PC-3 (cell line): ENCODE measurements at places on chromosomes 16 and 17. TPM values are rescaled to one million over a fixed set of nuclear protein-coding genes. Genes with fewer than 3 reads are reported as not detected.

DNA sequence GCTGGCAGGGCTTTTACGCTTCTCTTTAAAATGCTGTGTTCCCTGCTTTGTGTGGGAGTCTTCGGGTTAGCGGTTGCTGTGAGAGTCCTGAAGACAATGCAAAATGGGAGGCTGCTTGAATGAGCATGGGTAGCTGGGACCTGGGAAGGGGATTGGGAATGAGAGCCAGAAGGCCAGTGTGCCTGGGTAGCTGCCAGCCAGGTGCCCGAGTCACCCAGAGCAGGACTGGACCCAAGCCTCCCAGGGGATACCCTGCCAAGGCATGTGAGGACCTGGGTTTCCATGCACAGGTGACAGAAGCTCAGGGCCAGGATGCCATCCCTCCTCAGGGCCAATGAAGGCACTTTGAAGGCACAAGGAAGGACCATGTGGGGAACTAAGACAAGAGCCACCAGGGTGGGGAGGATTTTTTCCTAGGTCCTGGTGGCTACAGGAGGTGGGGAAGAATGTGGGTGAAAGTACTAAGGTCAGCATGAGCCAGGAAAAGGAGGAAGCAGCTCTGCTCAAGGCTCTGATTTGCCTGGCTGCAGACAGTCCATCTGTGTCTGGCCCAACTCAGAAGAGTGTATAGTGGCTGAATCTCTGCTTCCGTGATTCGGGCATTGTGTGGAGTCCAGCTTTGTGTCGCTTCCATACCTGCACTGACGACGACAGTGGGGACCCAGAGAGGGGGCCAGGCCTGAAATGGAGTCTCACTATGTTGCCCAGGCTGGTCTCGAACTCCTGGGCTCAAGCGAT, 20.5 kb downstream of the TMEM94 start:
- no peak for DNase-seq

DNA sequence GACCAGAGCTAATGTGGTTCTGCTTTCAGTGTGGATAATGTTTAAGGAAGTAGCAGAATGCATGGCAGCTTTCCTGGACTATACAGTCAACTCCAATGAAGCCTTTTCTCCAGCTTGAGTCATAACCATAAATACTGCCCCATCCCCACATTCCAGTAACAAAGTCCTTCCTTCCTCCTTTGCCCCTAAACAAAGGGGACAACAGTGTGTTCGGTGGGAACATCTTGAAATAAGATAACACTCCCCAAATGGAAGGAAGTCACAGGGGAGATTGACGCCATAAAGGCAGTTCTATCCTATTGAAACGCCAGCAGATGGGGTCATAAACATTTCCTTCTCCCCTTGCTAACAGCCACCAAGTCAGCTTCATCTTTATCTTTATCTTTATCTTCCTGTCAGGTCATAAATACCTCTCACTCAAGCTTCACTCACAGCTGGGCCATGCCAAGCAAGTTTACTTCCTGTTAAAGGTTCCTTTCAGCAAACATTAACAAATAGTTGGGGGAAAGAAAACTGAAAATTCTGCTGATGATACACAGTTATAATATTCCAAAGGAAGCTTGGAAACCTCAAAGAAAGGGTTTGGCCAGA, 136.7 kb downstream of the SNX11 start:
- peak; percentile 98 for DNase-seq

DNA sequence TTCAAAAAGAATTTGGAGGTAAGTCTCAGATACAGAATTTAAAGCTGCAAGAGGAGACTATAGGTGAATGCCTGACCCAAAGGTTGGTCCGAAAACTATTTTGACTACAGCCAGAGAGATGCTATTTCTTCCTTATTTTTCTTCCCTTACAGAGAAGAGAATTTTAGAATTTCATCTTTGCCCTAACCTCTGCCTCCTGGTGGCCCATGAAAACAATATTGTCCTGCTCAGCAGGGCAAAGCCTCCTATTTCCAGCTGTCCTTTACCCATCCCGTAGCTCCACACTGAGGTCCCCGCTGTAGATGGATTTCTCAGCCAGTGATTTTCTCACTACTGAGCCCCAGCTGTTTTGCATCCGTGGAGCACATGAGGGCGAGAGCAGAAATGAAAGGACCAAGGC, 24.6 kb downstream of the HOXB1 start:
- DNase-seq: no peak

- DNase-seq: no peak
Measured at GRCh38 chr16:81866820-81867440, 87.8 kb downstream of the PLCG2 start.

DNA sequence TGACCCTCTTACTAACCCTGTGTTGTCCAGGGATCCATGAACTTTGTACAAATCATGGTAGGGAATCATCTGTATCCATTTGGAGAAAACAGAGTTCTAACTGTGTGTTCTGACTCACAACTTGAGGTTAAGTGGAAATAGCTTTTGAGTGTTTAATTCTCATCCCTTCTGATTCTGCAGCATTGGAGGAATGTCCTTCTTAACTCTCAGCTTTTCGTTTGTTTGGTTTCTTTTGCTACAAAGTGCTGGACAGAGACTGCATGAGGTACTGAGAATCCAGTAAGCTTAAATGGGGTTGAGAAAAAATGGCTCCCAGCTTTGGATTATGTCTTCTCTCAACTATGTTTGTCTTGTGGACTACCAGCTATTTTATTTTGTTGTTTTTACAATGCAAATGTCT, 352.1 kb upstream of the KIF2B start:
- DNase-seq: no peak

DNA sequence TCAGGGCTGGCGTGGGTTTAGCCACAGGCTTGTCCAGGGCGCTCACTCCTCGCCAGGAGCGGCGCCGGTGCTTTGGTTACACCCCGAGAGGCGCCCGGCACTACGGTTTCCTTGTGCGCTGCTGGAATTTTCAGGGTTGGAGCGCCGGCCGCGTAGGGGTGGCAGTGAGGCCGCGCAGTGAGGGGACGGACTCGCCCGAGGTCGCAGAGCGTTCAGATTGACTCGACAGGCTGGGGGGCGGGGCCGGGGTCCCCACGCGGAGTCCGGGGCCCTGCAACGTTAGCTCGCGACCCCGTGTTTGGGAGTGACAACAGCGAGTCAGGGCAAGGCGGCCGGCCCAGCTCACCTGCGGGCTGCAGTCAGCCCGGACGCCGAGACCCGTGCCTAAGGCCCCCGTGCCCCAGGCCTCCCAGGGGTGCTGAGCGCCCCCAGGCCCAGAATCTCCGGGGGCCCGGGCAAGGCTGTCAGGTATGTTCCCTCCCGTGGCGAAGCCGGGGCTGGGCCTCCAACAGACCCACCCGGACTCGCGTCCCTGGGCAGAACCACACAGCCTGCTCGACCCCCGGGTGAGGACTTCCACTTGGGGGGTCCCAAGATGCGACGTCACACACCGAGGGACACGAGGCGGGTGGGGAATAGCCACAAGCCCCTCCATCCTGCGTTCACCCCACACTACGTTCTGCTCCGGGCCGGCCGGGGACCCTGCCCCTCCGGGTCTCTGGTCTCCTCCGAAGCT, 1.3 kb upstream of the ACTG1 start:
- DNase-seq: peak; percentile 67

DNA sequence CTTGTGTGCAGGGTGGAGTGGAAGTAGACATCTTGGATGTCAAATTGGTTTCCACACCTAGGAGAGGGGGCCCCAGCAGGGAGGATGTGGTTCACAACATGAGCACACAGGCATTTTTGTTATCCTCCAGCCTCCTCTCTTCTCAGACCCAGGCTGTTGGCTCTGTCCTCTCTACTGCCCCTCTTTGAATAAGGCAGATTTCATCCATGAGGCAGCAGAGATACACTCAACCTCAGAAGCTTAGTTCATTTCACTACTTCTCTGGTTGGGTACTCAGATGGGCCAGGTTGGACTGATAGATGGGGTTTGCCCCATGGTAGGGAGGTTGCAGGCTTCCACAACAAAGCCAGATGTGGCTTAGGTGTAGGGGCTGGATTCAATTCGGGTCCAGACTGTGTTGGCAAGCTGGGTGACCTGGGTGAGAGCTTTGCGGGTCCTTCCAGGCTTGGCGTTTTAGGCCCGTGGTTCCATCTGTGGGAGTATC, 22.2 kb upstream of the NFATC3 start:
- no peak for DNase-seq

- DNase-seq: peak; percentile 94
Measured at GRCh38 chr17:44794851-44795413, 35.2 kb downstream of the GJC1 start.

DNA sequence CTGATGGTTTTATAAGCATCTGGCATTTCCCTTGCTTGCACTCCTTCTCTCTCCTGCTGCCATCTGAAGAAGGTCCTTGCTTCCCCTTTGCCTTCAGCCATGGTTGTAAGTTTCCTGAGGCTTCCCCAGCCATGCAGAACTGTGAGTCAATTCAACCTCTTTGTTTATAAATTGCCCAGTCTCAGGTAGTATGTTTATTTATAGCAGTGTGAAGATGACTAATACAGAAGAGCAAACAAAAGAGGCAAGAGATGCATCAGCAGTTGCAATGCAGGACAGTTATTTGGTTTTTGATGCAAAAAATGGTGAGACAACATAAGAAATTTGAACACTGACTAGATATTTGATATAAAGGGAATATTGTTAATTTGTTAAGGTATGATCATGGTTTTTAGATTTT, 16.8 kb downstream of the TMEM100 start:
- peak; percentile 82 for DNase-seq

GRCh38 chr17:10738521-10739258, 8.9 kb upstream of the TMEM220 start:
- no peak for DNase-seq

GRCh38 chr17:60493847-60494321, 32.2 kb downstream of the APPBP2 start:
- no peak for DNase-seq

- no peak for DNase-seq
Measured at GRCh38 chr17:81980707-81981343, 3.4 kb downstream of the ASPSCR1 start.

GRCh38 chr17:51224402-51225262, 35.2 kb downstream of the MBTD1 start:
- DNase-seq: no peak

DNA sequence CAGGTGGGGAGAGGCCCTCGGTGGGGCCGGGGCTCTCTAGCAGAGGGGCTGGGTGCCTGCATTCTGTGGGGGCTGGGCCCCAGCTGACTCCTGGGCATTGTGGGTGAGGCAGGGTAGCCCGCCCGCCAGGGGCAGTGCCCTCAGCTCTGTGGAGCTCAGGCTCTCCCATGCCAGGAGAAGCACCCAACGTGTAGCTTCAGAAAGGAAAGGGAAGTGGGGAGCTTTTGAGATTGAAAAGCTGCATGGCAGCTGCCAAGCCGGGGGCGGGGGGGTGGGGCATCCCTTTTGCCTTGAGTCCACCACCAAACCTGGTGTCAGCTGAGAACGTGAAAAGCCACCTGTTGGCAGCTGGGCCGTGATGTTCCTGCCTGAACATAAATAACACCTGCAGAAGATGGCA, 192.1 kb upstream of the CIBAR2 start:
- DNase-seq: no peak

DNA sequence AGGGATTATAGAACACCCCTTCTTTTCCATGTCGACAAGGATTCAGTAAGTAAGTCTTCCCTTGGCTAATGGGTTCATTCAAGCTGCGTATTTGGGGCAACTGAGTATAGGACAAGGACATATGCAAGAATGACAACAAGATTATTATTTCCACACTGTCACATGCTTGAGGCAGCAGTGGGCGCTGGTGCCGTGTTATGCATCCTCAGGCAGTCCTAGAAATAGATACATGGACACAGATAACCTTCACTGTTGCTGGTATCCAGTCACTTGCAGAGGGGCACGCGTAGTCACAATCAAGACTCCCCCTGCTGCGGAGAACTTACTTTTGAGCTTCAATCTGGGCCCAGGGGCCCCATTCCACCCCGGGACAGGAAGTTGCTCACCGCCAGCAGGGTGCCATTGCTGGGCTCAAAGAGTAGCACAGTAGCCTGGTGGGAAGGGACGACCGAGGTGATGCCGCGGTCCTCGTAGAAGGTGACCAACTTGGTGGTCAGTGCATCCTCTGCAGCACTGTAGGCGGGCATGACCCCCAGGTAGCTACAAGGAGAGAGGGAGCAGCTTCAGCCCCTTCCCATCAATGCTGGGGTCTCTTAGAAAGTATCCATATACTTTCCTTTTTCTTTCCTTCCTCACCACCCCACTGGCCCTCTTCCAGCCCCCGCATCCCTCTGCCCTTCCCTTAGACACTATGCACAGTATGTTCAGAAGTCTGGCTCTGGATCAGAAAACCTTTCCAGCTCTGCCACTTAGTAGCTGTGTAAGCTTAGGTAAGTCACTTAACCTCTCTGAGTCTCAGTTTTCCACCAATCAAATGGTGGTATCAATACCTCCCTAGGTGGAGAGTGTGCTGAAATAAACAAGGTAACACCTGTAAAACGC, 804 bp downstream of the CRYM start:
- no peak for DNase-seq

GRCh38 chr17:5830921-5831320, 239.3 kb upstream of the WSCD1 start:
- DNase-seq: no peak

DNA sequence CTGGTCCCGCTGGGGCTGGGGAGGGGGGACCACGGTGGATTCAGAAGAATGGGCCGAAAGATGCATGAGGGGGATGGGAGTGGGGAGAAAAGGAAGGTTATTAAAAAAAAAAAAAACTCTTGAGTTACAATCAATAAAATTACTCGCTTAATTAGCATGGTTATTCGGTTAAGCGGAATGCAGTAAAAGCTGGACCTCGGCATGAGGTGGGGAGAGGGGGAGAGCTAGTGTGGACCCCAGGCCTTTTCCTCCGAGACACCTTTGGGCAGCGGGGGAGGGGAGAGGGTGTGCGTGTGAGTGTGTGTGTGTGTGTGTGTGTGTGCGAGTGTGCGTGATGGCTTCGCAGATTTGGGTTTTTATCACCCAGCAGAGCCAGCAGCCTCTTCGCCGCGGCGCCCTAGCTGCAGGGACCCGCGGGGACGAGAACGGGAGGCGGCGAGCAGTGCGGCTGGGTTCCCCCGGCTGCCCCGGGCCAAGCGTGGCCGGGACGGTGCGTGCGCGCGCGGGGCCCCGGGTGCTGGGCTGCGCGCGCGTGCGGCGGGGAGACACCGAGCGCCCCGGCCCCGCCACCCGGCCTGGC, 3.7 kb downstream of the BAHCC1 start:
- peak; percentile 33 for DNase-seq

- DNase-seq: no peak
Measured at GRCh38 chr17:38325221-38325851, 18.4 kb downstream of the GPR179 start.

DNA sequence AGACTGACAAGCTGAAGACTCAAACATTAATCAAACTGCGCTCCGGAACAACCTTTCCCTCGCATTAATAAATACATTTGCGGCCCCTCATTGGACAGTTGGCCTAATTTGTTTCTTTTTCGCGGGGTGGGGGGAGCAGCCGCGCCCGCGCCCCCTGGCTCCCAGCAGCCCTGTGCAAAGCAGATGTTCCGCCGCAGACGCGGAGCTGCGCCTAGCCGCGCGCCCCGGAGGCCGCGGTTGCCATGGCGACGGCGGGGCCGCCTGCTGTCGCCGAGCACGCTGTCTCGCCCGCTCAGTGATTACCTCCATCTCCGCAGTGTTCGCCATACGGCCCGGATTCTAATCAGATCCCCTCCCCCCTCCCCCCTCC, 25.5 kb downstream of the COPZ2 start:
- peak; percentile 33 for DNase-seq

Gene NPLOC4
- total RNA-seq: 109 and 133 TPM in 2 replicates

Gene ATAD5
- total RNA-seq: 4.2 and 5.4 TPM in 2 replicates

Gene MT3
- not detected in 2 replicates for total RNA-seq

Gene MILR1
- 10.1 and 13.3 TPM in 2 replicates for total RNA-seq

Gene IRX5
- total RNA-seq: 0.22 TPM in 1 of 2 replicates, not detected in the other

Gene TMEM238L
- not detected in 2 replicates for total RNA-seq

Gene PRSS53
- total RNA-seq: 3.8 and 5.8 TPM in 2 replicates

Gene ITGB3
- 0.36 and 0.69 TPM in 2 replicates for total RNA-seq

Gene AGRP
- total RNA-seq: not detected in 2 replicates
